ENCODE measurements at places on chromosomes 13 and 19.

DNA sequence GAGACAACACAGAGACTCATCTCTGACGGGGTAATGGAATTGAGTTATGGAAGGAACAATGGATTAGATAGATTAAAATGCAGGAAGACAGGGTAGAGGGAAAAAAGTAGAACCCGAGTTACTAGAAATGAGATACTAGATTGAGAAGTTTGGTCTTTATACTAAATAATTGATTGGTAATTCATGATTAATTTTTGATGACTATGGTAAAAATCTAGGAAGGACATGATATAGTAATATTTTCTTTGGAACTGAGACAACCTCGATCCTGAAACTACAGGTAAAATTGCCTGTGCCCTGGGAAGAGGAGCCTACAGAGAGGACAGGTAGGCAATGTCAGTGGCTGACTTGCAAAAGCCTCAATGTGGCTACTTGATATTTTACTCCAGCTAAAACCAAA lies 188.4 kb upstream of the GPC6 start:
- DNase-seq = no peak

- DNase-seq = no peak
These were observed 48.8 kb downstream of the SLC7A1 start for GRCh38 chr13:29546662-29547061.

- DNase-seq = peak; percentile 93
These were observed 127.0 kb downstream of the IER2 start for GRCh38 chr19:13277104-13277809.

DNA sequence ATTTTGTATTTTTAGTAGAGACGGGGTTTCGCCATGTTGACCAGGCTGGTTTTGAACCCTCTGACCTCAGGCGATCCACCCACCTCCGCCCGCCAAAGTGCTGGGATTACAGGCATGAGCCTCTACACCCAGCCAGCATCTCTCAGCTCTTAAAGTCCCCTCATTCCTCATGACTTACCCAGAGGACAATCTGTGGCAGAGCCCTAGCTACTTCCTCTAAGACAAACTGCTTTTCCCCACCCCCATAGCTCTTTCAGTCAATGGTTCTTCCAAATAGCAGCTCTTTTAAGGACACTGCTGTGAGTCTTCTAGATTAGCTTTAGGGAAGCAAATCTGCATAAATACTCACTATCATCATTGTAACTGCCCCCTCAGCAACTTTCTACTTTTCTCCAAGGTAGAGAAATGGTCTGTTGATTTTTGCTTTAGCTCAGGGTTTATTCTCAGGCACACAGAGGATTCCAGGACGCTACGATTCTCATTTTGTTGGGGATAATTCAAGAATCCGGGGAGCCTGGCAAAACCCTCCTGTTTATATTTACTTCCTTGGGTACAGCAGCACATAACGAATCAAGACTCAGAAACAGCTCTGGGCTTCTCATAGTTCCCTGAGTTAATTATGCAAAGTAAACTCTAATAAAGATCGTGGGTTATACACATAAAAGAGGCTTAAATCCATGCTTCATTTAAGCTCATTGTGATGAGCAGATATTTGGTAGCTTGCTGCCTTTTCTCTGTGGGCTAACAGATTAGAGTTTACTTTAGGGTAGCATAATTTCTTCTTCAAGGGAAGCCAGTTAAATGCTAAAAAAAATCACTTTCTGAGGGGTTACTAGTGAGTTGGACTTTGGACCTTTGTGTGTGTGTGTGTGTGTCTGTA lies 357.4 kb downstream of the TDRD3 start:
- no peak for DNase-seq

DNA sequence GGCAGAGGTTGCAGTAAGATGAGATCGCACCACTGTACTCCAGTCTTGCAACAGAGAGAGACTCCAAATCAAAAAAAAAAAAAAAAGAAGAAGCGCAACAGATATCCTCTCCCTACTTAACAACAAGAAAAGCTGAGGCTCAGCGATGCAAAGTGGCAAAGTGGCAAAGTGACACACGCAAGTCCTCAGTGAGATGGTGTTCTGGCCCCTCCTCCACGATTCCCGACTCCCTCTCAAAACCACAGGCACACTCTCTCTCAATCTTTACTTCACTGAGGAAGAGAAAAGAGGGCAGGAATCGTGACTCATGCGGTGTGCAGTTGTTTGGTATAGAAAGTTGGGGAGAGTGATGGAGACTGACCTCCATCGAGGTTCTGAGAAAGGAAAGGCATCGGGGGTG lies 12.6 kb downstream of the FFAR2 start:
- no peak for DNase-seq

DNA sequence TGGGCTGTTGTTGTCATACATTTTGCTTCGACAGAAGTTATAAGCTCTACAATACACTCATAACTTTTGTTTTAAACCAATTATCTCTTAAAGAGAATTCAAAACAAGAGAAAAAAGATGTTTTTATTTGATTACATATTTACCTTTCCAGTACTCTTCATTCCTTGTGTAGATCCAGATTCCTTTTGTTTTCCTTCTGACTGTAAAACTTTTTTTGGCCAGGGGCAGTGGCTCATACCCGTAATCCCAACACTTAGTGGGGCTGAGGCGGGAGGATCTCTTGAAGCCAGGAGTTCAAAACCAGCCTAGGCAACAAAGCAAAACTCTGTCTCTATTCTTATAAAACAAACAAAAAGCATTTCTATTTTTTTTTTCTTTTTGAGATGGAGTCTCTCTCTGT lies 21.7 kb downstream of the LPAR6 start:
- no peak for DNase-seq

DNA sequence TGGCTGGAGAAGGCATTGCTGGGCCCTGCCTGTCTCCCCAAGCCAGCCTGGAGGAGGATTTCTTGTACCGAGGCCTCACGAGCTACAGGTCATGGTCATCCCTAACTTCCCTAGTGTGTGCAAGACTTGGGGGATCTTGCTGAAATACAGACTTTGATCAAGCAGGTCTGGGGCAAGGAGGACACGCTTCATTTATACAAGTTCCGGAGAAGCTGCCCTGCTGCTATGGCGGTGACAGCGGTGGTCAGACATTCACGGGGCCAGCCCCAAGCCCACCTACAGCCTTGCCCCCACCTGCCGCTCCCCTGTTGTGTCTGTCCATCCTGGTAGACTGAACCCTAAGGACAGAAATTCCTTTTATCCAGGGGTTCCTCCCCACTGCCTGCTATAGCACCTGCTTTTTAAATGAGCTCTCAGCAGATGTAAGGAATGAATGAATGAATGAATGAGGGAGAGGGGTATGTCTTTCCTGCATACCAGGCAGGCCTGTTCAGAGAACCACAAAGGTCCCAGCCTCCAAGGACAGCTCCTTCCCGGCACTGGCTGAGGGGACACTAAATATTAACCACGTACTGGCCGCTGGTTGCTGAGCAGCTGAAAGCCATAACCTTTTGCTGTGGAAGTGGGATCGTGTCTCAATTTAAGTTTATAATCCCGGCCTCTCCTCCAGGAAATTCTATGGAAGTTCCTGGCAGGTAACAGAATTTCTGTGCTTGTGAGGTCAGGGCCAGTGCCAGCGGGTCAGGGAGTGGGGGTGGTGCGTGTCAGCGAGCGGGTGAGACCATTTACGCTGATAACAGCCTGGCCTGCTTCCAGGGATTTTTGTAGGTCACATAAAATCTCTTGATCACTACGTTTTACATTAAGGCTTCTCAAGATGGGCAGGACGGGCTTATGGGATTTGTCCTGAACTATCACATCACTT lies 27.1 kb downstream of the TSSK6 start:
- peak; percentile 66 for DNase-seq

DNA sequence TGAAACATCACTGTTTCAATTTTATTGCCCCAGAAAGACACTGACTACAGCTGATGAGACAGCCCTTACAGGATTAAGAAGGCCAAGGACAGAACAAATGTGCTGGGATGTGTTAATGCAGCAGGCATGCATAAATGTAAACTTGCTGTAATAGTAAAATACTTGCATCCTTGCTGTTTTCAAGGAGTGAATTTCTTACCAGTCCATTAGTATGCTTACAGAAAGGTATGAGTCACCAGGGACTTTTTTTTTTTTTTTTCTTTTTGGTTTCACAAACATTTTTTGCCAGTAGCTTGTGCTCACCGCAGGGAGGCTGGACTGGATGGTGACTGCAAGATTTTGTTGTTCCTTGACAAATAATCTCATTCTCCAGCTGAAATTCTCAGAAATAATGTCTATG lies 55.1 kb downstream of the GPR180 start:
- peak; percentile 66 for DNase-seq

GRCh38 chr13:52359534-52359933 lies 46.4 kb downstream of the THSD1 start:
- DNase-seq = no peak

DNA sequence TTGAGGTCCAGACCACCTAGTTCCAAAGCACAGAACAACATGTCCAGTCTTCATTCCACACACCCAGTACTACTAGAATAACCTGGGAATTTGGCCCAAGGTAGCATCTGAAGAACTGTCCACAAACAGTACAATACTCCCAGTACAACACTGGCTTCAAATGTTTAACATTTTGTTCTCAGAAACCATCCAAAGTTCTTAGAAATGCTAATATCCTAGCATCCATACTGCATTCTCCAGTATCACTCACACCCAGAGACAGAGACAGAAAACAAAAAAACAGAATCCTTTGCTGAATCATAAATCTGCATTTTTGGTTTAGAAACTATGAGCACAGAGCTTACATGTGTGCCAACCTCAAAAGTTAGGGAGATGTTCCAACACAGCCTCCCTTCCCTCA lies 490.8 kb downstream of the FOXO1 start:
- DNase-seq = no peak

- DNase-seq = peak; percentile 82
These were observed 39.1 kb downstream of the ACTN4 start for GRCh38 chr19:38686530-38686888.

DNA sequence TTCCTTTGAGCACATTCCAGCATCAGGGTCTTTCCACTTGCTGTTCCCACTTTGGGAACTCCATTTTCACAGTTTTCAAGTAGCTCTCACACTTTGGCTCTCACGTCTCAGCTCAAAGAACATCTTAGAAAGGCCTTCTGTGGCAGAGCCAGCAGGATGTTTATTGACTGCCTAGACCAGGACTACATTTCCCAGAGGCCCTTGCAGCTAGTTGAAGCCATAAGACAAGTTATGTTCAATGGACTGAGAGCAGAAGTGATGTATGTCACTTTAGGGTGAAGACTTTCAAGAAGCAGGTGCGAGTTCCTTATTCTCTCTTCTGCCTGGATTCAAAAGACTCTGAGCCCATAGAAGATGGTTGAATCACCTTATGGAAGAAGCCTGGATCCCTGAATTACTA lies 4.3 kb upstream of the HAUS5 start:
- DNase-seq = no peak

GRCh38 chr13:113604186-113604585 lies 19.6 kb downstream of the TFDP1 start:
- DNase-seq = no peak

DNA sequence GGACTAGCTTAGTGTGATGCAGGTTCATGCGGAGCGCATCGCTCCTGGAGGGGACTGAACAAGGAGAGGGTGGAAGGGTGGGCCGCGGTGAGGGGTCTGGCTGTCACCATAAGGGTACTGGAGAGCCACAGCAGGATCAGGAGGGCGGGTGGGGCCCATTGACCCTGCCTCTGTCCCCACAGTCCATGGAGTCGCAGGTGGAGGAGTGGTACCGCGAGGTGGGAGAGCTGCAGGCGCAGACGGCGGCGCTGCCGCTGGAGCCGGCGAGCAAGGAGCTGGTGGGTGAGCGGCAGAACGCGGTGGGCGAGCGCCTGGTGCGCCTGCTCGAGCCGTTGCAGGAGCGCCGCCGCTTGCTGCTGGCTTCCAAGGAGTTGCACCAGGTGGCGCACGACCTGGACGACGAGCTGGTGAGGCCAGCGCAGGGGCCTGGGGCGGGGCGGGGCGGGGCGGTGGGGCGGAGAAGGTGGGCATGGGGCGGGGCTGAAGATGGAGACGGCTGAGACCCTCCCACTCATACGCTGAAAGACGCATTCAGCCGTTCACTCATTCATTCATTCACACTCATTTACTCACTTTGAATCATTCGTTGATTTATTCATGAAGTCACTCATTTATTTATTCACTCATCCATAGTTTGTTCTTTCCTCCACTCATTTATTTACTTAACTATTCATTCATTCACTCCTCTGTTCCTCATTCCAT lies 27.5 kb upstream of the SHKBP1 start:
- DNase-seq = peak; percentile 92

- DNase-seq = no peak
These were observed 284 bp downstream of the RNF17 start for GRCh38 chr13:24764276-24764630.

DNA sequence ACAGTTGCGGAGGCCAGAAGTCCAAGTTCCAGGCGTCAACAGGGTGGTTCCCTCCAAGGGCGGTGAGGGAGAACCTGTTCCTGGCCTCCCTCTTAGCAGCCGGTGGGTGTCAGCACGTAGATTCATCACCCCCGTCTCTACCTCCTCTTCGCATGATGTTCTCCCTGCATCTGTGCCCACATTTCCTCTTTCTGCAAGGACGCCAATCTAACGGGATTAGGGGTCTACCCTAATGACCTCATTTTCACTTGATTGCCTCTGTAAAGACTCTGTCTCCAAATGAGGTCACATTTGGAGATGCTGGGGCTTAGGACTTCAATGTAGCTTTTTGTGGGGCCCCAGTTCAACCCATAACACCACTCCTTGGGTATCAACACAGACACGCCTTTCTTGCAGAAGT lies 38.5 kb downstream of the DPF1 start:
- no peak for DNase-seq

GRCh38 chr13:52695856-52696255 lies 43.2 kb downstream of the SUGT1 start:
- DNase-seq = peak; percentile 70

- DNase-seq = no peak
These were observed 1.2 kb upstream of the DMWD start for GRCh38 chr19:45793876-45794275.

- DNase-seq = no peak
These were observed 19.6 kb downstream of the MPND start for GRCh38 chr19:4362831-4363545.

- DNase-seq = no peak
These were observed 2363.8 kb downstream of the PCDH9 start for GRCh38 chr13:64866331-64866730.

- no peak for DNase-seq
These were observed 459.3 kb upstream of the SLC10A2 start for GRCh38 chr13:103525530-103525929.

GRCh38 chr13:114313061-114313860 lies 1.0 kb upstream of the CHAMP1 start:
- peak; percentile 64 for DNase-seq

DNA sequence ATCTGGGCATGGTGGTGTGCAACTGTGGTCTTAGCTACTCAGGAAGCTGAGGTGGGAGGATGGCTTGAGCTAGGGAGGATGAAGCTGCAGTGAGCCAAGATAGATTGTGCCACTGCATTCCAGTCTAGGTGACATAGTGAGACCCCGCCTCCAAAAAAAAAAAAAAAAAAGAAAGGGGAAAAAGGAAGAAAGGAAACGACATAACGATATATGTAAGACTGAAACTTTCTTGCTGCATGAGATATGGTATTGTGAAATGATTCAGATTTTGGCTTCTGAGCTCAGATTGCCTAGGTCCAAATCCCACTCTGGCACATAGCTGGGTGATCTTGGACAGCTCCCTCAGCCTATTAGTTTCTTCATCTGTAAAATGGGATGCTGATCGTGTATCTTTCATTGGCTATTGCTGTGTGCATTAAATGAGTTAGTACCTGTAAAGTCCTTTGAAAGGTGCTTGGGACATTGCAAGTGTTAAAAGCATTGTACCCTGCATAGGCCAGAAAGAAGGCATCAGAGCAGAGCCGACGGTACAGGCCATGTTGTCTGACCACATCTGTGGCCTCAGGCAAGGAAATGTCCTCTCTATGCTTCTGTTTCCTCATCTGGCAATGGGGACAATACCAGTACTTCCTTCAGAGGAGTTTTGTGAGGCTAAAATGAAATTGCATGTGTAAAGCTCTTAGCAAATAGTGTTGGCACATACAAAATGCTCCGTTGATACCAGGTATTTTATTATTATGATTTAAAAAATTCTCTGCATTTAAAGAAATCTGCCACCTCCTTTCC lies 32.6 kb upstream of the SLC46A3 start:
- DNase-seq = no peak

Measured in activated CD4-positive, alpha-beta T cell treated with anti-CD3 and anti-CD28 coated beads, Interleukin-2, amount 10 ng/mL, durations not matched to agents 24 days and 14 days (primary cell).